Activated gamma-delta T cell (primary cell): ENCODE measurements at places on chromosomes 5 and 9.
A peak's percentile ranks its signal among the peaks of the same experiment; 100 is the strongest.

DNA sequence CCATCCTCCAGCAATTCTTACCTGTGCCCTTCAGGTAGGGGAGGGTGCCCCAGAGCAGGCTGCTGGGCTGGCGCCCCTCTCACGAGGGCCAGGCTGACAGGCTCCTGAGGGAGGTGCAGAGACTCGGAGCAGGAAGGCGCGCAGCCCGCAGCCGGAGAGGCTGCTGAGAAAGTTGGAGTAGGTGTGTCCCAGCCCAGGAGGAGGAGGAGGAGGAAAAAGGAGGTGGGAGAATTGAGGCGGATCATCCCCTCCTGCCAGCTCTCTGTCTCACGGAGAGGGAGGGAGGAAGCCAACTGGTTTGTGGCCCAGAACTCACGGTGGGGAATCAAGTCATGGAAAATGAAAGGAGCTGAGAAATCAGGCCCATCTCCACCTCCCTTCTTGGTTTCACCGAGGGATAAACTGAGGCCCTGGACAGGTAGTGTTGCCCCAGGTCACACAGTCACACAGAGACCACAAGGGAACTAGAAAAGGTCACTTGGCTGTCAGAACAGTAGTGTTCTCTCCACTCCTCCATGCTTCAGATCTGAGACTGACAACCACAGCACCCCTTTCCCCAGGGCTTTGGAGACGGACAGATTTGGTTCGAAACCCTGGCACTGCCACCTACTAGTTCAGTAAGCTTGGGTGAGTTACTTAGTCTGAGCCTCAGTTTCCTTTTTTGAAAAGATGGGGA is at the start of gene FAT2:
FAT2 (minus strand) TSS at position 188 of the 676 bp plus-strand sequence. CDS start 22,400 bp downstream, outside the sequence.
- no peak for DNase-seq

GRCh38 chr9:134125413-134126095 is 10.3 kb upstream of the WDR5 start:
- DNase-seq, result no peak

GRCh38 chr9:98892690-98893089 is 51.0 kb upstream of the COL15A1 start:
- no peak for DNase-seq

DNA sequence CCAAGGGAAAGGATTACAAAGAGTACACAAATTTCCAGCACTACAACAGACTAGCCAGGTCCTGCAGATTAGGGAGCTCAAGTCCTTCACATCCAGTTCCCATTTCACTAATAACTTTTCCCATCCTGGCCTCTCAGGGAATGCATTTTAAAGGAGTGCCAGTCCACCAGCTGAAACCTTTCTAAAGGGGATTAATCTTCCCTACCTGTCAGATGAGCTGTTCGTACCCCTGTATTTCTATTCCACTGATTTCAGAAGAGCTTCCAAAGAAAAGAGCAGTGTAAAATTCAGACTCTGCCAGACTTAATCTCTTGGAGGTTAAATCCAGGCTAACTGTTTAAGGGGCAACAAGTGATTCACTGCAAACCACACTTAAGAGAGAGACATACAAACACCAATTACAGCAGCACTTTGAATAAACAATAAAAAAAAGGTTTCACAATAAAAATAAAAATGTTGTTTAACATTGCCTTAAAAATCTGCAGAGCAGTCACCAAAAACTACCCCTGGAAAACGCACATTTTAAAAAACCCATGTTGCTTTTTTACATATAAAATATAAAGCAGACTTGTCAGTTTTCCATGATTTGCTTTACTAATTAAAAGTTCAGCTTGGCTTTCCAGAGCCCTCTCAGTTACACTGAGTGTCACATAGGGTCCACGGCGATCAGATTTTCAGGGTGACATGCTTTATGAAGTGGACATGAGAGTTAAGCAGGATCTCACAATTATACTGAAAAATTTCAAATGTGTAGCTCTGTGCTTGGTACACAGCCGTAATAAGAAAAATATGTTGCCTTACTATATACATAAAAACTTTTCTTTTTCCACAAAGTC is 3.2 kb downstream of the ROR2 start:
- DNase-seq, result no peak

GRCh38 chr9:96061293-96061987 is 185.9 kb downstream of the ERCC6L2 start:
- no peak for DNase-seq

GRCh38 chr5:53884417-53884816 is 324.0 kb downstream of the NDUFS4 start:
- DNase-seq, result no peak

DNA sequence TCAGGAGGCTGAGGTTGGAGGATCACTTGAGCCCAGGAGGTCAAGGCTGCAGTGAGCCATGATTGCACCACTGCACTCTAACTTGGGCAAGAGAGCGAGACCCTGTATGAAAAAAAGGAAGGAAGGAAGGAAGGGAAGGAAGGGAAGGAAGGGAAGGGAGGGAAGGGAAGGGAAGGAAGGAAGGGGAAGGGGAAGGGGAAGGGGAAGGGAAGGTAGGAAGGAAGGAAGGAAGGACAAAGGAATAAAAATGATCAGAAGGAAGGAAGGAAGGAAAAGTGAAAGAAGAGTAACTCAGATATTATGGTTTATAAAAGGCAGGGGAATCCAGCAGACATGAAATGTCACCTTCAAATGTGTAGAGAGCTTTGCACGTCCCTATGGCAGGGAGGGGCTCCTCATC is 64.4 kb downstream of the USP20 start:
- no peak for DNase-seq

GRCh38 chr5:77231471-77232138 is 21.1 kb downstream of the PDE8B start:
- no peak for DNase-seq

- DNase-seq, result no peak
These were observed 40.5 kb upstream of the TMC1 start for GRCh38 chr9:72480921-72481320.

- DNase-seq, result no peak
These were observed 3.5 kb upstream of the PRDM12 start for GRCh38 chr9:130660683-130661450.

DNA sequence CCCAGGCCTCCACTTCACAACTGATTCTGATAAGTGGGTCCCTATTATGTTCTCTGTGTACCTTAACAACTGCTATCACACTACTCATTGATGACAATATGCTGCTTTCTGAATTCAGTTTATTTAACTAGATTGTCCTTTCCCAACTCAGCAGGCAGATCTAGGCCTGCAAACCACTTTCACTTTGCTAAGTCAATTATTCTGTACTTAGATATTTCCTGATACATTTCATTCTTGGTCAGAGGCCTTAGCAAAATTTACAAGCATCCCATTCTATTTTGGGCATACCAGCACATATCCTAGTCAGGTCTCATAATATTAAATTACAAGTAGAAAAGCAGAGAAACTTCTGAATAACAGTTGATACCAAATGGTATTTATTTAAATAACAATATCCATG is 235.7 kb upstream of the HAPLN1 start:
- DNase-seq, result no peak

GRCh38 chr5:947626-948471 is 55.2 kb downstream of the TRIP13 start:
- DNase-seq, result no peak

DNA sequence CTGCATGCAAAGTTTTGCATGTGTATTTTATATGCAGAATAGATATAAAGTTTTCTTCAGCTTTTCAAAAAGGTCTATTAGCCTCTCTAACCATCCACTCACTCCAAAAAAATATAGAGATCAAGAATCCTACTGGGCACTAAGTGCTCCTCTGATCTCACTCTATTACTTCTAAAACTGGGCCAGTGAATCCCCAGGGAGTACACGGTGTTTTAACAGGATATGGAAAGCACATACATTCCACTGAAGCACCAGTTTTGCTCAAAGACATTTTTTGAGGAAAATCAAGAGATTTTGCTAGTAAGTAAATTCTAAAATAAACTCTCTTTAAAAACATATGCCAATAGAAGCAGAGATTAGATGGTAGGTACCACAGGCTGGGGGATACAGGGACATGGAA is 95.2 kb downstream of the DEPDC1B start:
- DNase-seq, result no peak

- DNase-seq, result no peak
These were observed 7.0 kb downstream of the STOM start for GRCh38 chr9:121362813-121363621.

DNA sequence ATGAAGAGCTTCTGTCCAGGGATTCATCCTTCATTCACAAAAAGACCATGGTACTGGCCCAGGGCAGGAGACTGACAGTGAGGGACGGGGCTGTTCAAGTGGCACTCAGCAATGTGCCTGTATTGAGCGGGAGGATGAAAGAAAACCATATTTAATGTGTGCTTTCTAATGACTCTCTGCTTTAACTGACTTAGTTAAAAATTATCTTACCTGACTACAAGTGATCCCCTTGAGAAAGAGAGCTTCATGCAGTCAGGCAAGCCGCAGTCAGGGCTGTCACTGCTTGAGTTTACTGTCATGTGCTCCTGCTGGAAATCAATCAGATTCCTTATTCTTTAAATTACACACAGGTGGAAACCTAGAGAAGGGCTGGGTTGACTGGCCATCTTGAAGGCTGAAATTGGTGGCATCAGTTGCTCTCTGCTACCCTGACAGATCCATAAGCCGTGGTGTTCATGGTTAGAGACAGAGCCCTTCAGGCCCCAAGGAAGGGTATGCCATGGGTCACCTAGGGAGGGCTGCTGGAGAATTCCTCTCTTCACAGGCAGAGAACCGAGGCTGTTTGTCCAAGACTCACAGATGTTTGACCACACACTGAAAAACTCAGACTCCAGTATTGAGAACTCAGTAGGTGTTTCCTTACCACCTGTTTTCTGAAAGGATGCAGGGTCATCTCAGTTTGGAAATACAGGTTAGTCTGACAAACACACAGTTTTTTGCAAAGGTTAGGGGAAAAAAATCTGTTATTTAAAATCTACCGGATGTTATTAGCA is 70.9 kb downstream of the TRIO start:
- DNase-seq, result no peak

DNA sequence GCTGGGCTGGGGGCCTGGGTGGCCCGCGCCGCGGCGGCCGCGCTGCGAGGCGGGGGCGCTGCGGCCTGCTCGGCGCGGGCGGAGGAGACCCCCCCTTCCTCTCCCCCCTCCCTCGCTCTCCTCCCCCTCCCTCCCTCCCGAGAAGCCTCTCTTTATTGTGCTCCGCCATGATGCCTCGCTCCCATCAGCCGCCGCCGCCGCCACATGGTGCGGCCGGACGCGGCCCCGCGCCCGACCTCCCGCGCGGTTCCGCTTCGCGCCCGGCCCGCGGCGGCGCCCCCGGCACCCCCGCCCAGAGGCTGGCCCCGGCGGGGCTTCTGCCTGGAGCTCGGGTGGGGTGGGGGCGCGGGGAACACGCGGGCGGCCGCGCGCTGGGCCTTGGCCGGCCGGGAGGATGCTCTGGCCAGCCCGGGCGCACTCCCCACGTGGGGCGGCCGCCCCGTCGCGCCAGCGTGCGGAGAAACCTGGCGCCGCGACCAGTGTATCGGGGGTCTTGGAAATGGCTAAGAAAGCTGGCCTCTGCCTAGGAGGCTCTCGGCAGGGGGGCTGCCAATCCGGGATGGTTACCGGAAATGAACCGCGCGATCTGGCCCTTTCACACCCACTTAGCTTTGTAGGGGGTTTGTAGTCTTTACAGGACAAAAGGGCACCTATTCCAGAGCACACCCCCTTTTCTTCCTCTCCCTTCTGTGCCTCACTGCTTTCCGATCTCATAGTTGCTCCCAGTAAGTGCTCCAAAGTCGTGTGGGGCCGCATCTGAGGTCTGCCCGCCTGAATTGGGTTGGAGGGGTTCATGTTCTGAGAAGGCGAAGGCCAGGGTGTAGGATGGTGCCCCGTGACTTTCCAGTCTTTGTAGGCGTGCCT is 1.0 kb downstream of the SET start:
- peak; percentile 42 for DNase-seq

DNA sequence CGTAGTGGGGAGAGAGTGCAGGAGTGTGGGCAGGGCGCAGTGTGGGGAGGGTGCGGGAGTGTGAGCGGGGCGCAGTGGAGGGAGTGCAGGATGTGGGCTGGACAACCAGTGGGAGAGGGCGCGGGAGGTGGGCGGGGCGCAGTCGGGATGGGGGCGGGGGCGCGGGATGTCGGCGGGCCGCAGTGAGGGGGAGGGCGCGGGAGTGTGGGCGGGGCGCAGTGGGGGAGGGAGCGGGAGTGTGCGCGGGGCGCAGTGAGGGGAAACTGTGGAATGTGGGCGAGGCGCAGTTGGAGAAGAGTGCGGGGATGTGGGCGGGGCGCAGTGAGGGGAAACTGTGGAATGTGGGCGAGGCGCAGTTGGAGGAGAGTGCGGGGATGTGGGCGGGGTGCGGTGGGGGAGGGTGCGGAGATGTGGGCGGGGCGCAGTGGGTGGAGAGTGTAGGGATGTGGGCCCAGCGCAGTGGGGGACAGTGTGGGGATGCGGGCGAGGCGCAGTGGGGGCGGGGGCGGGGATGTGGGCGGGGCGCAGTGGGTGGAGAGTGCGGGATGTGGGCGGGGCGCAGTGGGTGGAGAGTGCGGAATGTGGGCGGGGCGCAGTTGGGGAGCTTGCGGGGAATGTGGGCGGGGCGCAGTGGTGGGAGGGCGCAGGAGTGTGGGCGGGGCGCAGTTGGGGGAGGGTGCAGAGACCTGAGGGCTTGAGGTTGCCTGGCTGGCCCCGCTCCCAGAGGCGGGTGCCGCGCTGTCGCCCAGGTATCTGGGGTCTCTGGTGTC is at the start of gene NXNL2:
NXNL2 (plus strand) TSS at position 723 of the 770 bp plus-strand sequence. CDS start 257 bp downstream, outside the sequence.
- DNase-seq, result no peak

- DNase-seq, result no peak
These were observed 85.3 kb upstream of the ZNF608 start for GRCh38 chr5:124831687-124832240.

GRCh38 chr5:157924931-157925729 is 66.2 kb upstream of the CLINT1 start:
- no peak for DNase-seq

GRCh38 chr5:14895301-14895700 is 23.7 kb upstream of the ANKH start:
- no peak for DNase-seq

GRCh38 chr5:2752821-2753439 is 1.5 kb upstream of the IRX2 start:
- no peak for DNase-seq

DNA sequence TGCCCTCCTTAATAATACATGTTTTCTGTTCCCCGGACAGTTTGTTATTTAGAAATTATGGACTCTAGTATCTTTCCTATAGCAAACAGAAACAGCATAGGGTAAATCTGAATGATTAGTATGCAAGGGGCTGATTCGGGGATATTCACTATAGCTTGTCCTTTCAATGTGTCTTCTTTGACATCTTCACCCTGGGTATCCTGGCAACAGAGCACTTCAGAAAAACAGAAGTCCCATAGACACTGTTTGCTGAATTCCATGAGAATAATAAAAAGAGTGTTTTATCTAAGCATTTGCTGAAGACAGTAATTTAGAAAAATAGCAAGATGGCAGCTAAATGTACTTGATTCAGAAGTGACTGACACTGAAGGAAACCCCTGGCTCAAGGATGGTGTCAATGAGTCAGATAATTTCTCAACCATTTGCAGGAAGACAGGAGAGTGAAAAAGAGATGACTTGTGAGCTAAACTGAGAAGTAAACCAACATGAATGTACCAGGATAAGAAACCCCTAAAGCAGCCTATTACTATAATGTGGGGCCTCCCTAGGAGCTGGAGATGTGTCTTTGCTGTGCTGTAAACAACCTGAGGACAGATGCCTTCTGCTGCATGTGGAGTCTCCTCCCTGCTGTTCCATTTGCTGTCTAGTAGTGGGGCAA is 246.2 kb downstream of the MAN2A1 start:
- DNase-seq, result no peak

GRCh38 chr9:28782630-28783029 is 1209.3 kb upstream of the C9orf72 start:
- DNase-seq, result no peak
